ENCODE measurements at places on chromosomes 12 and 14.

DNA sequence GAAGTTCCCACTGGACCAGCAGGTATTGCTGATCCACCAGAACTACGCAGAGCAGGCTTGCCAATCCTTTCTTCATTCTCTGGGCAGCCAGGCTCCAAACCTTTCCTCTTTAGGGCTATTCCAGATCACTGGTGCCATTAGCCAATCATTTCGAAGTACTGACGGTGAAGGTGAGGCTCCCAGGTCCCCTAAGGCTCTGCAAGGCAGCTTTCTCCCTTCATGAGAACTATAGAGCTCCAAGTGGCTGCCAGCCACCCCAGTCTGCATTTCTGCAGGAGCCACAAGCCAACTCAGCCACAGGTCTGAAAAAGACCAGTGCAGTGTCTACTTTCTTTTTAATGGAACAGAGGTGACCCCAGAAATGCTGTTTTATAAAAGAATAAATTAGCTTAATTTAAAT is 48.7 kb downstream of the RAB35 start:
- DNase-seq: no peak

DNA sequence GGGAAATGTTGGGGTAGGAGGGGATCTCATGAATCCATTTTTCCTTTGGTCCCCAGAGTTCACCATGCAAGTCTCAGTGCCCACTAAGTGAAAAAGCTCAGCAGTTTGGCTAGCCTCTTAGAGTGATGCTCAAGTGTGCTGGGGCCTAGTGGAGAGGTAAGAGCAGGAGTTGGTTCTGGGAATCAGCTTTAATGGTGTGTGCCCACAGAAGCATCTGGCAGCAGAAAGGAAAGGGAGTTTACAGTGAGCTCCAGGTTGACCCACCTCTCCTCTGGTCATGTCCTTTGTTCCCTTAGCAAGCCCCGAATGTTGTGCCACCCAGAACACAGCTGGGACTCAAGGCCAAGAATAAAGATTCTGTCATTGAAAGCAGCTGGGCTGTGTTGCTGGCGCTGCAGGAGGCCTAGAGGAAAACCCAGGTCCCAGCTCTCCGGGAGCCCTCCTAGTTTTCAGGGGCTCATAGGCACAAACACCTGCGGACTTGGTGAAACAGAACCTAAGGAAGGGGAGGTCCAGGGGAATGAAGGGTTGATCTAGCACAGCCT is 320.8 kb downstream of the ZFP36L1 start:
- DNase-seq: no peak

DNA sequence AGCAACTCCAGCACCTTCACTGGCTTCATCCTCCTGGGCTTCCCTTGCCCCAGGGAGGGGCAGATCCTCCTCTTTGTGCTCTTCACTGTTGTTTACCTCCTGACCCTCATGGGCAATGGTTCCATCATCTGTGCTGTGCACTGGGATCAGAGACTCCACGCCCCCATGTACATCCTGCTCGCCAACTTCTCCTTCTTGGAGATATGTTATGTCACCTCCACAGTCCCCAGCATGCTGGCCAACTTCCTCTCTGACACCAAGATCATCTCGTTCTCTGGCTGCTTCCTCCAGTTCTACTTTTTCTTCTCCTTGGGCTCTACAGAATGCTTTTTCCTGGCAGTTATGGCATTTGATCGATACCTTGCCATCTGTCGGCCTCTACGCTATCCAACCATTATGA is 6.8 kb downstream of the OR11G2 start:
- DNase-seq: no peak

DNA sequence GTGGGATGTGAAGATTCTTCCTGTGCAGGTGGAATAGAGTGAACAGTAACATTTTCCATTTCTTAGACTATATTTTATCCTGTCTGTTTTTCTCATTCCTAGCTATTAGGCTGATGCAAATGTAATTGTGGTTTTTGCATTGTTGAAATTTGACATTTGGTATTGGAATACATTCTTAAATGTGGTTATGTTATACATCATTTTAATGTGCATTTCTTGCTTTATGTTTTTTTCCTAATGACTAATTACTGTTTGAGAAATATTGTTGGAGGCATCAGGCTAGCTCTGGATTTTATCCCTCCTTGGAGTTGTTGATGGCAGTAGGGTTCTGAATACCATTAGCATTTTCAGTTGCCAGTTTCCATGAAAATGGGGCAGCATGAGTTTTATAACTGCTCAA is 75.9 kb upstream of the GNG2 start:
- no peak for DNase-seq

GRCh38 chr14:72663956-72664650 is 229.8 kb downstream of the DPF3 start:
- no peak for DNase-seq

DNA sequence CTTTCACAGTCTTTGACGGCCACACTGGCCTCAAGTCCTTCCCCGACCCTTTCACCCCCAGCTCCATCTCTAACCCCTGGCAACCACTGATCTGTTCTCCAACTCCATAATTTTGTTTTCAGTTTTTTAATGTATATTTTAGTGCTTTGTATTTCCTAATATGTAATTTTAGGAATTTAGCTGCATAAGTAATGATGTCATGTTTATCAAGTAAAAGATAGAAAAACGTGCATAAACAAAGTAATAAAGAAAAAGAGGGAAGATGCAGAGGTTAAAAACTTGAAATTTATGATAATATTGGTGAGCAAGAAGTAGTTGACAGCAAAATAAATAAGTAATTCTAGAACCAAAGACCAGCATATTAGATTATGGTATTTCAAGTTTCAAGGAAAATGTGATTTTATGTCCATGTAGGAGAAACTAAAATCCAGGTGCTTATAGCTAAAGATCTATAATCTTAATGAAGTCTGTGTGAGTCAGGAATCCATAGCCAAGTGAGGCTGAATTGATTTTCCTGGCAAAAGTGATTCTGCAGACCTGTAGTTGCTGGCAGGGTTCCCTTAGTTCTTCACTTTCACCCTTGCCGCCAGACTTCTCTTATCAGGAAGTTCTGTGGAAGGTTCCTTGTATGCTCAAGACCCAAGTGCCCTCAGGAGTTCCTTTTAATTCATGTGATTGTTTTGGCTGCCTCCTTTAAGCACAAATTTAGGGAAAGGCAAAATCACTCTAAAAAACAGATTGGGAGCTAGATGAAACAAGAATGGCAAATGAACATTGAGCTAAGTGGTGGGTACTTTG is 24.4 kb downstream of the FBXW8 start:
- DNase-seq: no peak

- no peak for DNase-seq
Measured at GRCh38 chr12:42196723-42197603, 41.1 kb downstream of the YAF2 start.

DNA sequence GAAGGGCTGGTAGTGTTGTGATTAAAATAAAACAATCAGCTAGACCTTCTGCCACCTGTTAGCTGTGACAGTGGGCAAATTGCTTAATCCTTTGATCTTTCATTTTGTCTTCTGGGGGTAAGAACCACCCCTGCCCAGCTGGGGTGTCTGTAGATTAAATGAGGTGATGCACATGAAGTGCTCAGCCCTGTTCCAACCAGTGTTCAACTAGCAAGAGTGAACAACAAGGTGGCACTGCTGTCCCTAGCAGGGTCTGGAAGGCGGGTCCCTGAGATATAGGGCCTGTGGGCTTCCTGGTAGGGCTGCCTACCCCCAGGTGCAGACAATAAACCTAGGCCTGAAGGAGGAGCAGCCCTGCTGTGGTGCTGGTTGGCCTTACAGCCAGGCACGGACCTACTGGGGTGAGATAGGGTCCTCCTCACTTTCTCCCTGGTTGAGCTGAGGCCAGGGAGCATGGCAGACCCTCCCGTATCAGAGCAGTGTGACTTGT is 60.6 kb downstream of the ARL6IP4 start:
- no peak for DNase-seq

DNA sequence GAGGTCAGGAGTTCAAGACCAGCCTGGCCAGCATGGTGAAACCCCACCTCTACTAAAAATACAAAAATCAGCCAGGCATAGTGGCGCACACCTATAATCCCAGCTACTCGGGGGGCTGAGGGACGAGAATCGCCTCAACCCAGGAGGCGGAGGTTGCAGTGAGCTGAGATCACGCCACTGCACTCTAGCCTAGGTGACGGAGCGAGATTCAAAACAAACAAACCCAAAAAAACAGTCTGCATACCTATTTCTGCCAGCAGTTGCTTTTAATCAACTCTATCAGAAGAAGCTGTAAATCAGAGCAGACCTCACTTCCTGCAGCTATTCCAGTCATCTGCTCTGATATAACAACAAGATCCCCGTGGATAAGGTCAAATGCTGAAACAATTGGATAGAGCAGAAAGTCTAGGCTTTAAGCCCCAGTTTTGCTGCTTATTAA is 50.5 kb downstream of the LIMA1 start:
- no peak for DNase-seq

GRCh38 chr14:34678306-34678705 is 36.1 kb downstream of the CFL2 start:
- DNase-seq: no peak

DNA sequence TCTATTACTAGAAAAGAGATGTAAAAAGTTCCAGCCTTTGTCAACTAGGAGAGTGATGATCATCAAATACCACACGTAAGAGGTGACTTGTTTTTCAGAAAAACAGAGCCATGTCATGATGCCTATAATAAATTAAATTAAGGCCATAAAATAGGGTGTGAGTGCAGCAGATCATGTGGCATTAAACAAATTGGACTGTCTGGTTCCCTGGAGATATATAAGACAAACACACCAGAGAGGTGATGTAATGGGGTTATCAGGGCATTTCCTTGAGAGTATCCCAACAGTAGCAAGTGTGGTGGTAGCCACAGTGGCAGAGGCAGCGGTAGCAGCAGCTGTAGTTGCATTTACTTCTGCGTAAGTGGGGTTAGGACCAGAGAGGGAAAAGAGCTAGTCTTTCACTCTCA is 14.6 kb upstream of the GALNT6 start:
- DNase-seq: no peak

Measured in GM04503 (cell line).